ENCODE measurements at places on chromosomes 5 and 9.

DNA sequence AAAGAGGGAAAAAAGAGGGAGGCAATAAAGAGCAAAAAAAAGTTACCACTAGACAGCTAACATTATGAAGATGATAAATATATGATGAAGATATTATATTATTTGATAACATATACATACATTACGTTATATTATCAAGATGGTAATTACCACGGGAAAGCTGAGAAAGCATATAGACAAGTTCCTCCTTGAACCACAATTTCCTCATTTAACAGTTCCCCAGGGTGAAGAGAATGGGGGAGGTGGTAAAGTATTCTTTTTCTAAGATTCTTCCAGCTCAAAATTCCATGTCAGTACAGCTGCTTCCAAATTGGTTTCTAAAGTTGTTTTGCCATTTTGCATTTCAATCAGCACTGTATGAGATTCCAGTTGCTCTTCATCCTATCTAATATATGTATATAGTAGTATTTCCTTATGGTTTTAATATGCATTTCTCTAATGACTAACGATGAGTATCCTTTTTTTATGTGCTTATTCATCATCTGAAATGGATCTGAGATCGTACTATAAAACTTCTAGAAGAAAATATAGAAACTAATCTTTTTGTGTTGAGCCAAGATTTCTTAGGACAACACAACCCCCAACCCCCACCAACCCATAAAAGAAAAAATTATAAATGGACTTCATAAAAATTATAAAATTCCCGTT is 49.5 kb upstream of the C9orf72 start:
- DNase-seq, result no peak

- DNase-seq, result peak; percentile 13
These were observed 27.1 kb downstream of the UBE2QL1 start for GRCh38 chr5:6475626-6476312.

DNA sequence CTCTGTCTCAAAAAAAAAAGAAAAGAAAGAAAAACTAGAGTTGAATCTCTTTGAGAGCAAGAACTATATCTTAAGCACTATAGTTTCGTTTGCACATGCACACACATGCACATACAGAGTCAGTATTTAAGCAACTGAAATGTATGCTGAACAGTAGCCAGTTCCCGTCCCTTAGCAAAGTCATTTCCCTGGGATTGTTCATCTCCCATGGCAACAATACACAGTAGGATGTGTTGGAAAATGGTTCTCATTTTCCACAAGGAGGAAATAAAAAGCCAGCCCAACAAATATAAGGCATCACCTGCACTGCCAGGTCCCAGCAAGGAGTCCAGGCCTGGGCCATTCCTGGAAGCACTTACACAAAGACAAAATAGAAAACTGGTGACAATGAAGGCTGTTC is 4.2 kb upstream of the ZNF346 start:
- no peak for DNase-seq

DNA sequence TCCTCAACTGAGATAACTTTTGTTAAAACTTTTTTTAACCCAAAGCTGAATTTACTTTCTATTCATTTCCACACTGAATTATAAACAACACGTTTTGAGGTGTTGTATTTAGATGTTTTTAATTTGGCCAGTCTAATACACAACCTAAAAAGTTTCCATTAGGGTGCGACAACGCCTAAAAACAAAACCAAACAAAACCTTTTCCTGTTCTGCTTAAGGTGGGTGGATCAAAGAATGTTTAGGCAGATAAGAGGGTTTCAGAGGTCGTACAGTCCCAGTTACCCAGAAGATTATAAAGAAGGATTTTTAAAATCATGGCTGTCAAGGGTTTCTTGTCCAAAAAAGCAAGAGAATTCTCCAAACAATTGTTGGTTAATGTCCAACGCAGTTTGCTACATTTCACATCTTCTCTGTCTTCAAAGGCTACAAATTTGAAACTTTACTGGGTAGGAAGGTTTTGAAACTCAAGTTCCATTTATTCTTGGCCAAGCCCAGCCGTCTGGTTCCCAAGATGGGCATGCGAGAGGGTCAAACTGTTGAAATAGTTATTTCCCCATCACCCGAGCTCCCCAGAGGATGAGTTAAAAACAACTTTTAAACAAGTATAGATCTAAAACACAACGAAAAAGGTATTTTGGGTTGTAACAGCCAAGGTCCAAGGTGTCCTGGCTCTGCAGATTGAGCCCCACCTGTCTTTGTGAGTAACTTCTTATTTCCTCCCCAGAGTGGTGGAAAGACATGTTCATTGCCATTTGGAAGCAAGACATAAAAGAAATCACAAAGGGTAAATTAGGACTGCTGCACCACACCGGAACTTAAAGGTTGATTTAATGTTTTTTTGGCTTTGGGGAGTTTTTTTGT is 122.8 kb upstream of the MAP3K1 start:
- peak; percentile 56 for DNase-seq

GRCh38 chr9:109535365-109535764 is 37.3 kb upstream of the PTPN3 start:
- DNase-seq, result no peak

DNA sequence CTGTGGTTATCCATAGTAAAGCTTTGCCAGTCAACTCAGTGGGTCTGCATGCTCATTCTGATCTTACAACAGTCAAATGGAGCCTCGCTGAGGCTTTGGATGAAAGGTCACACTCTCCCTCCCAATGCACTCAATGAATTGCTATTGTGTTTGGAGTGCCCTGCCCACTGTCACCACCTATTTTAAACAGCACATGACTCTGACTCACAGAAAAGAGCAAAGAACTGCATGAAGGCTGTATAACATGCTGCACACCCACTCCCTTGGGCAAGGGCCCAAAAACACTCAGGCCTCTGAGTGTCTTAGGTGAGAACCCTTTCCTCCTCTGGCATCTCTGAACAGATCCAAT is 118.7 kb upstream of the CCDC112 start:
- DNase-seq, result no peak

DNA sequence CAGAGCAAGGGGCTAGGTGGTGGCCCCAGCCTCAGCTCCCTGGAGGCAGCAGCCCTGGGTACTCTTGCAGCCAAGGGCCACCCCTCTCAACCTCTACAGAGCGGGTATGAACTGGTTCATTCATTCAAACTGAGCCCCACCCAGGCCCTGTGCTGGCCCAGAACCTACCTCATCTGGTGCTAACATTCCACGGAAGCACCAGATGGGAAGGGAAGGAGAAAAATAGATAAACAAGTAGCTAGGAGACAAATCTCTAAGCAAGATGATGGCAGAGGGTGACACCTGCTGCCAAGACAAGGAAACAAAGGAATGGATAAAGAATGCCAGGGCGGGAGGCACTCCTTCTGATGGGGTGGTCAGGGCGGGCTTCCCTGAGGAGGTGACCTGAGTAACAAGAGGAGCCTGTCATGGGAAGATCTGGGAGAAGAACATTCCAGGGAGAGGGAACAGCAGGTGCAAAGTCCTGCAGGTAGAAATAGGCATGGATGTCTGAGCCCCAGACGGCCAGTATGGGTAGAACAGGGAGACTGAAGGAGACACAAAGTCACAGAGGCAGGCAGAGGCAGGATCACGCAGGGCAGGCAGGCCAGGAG is 6.1 kb downstream of the ST6GALNAC4 start:
- peak; percentile 46 for DNase-seq

DNA sequence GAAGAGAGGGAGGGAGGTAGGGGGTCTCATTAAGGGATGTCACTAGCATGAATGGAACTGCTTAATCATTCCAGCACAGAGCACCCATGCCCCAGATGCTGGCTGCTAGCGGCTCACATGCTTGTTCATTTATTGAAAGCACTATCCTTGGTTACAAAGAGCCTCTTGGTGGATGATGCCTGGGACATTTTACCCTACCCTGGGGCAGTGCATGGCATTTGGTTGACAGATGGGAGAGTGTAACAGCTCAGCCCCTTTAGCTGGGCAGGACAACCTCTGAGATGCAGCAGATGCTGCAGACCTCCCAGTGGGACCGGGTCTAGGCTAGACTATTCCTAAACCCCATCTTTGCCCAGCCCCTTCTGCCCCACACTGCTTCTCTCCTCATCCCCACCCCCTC is 46.9 kb upstream of the TCERG1 start:
- DNase-seq, result no peak

GRCh38 chr9:97293207-97293721 is 14.2 kb upstream of the CCDC180 start:
- peak; percentile 81 for DNase-seq

- no peak for DNase-seq
These were observed 38.1 kb downstream of the CMYA5 start for GRCh38 chr5:79727451-79728355.

GRCh38 chr9:95171596-95171995 is 145.9 kb downstream of the FANCC start:
- DNase-seq, result no peak

- no peak for DNase-seq
These were observed 8.6 kb upstream of the ANKRD33B start for GRCh38 chr5:10555277-10555684.

DNA sequence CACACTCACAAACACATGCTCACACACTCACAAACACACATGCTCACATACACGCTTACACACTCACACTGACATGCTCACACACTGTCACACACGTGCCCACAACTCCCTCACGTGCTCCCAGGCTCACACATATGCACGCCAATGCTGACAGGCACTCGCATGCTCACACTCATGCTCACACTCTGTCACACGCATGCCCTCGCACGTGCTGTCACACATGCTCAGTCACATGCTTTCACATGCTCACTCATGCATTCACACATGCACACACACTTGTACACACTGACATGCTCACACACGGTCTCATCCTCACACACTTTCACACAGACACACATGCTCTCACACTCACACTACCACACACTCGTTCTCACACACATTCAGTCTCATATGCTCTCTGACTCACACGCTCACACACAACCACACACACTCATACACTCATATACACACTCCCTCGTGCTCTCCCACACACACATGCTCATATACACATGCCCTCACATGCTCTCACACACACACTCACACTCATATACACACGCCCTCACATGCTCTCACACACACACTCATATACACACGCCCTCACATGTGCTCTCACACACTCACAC is 10.3 kb downstream of the CCDC187 start:
- DNase-seq, result no peak

GRCh38 chr9:78118742-78119473 is 87.3 kb upstream of the GNAQ start:
- DNase-seq, result no peak

DNA sequence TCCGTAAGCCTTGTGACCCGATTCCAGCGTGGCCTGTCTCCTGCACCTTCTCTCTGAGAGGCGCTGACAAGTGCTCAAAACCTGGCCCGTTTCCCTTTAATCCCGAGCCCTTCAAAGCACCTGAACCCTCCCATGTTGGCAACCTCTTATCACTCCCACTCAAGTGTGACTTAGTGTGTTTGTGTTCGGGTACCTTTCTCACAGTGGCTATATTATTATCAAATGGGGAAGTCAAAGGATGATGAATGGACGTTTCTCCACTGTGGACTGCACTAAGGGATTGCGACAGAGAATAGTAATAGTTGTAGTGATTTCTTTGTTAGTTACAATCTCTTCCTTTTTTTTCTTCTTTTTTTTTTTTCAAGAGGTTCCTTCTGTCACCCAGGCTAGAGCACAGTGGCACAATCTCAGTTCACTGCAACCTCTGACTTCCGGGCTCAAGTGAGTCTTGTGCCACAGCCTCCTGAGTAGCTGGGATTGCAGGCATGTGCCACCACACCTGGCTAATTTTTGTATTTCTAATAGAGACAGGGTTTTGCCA is 65.4 kb upstream of the TNFSF8 start:
- DNase-seq, result no peak

GRCh38 chr5:51395245-51395644 is 12.0 kb downstream of the ISL1 start:
- no peak for DNase-seq

DNA sequence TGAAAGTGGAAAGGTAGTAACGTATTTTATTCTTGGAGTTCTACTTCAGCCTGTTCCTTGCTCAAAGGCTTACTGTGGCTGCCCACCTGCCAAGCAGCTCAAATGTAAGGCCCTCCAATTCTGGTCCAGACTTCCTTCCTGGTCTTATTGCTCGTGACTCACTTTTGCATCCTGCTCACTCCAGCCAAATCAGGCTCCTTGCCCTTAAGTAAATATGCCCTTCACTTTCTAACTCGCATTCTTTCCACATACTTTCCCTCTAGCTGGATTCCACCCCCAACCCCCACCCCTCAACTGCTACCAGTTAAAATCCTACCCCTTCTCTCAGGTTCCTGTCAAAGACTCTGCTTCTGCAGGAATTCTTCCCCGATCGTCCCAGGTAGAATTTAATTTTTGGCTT is 96.6 kb downstream of the GALNT10 start:
- DNase-seq, result no peak

- DNase-seq, result no peak
These were observed 440.0 kb upstream of the MPDZ start for GRCh38 chr9:13719446-13719845.

- no peak for DNase-seq
These were observed 642.9 kb downstream of the MAT2B start for GRCh38 chr5:164148292-164148691.

- DNase-seq, result no peak
These were observed 54.7 kb downstream of the GADD45G start for GRCh38 chr9:89659473-89659872.

GRCh38 chr9:137089232-137089947 is 2.6 kb downstream of the MAN1B1 start:
- DNase-seq, result no peak

GRCh38 chr5:144487207-144487606 is 316.5 kb downstream of the KCTD16 start:
- DNase-seq, result no peak

DNA sequence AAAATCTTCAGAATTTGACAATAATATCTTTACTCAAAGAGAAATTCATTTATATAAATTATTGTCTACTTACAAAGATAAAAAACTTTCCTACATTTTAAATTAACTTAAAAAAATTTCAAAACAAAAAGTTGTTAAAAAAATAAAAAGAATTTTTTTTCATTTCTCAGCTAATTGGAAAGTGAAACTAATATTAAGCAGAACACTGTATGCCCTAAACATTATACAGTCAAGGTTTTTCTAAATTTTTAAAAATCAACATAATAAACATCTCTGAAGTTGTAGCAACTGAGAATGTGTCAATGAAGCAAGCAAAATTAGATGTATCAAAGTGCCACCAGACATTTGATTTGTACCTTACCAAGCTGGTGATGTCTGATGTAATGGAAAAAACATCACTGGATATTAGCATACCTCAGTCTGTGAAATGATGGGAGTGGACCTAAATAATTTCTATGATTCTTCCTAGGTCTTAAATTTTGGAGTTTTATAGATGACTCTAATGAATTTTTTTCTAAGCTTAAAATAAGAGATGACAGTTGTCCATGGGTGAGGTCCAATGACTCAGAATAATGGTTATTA is 290.1 kb downstream of the ADAMTS6 start:
- no peak for DNase-seq

- DNase-seq, result no peak
These were observed 141.8 kb upstream of the CD180 start for GRCh38 chr5:67338421-67338820.

DNA sequence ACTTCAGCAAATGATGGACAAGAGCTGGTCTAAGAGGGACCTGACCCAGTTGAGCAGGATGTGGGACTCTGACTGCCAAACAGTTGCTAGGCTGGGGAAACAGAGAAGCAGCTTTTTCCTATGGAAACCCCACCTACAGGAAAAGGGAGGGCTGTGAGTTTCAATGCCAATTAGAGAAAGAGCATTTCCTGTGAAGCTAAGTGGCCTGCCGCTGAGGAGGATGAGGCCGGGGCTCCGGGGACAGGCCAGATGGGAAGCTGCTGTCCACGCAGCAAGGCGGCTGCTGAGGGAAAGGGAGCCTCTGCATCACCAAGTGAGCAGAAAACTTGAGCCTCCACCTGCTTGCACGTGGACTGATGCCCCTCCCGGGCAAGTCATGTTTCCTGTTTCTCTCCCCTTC is at the start of gene PCDH12:
TSS of gene PCDH12 (minus strand) at position 90 of the 400 bp plus-strand sequence. CDS start 351 bp downstream, outside the sequence.
- no peak for DNase-seq

- no peak for DNase-seq
These were observed 66.2 kb downstream of the ARHGEF28 start for GRCh38 chr5:73692166-73692640.
